HEK293T (cell line): ENCODE measurements at places on chromosomes 2 and 18.
A peak's percentile ranks its signal among the peaks of the same experiment; 100 is the strongest.

- DNase-seq: no peak
Measured at GRCh38 chr2:130834931-130835765, 1.6 kb upstream of the ARHGEF4 start.

DNA sequence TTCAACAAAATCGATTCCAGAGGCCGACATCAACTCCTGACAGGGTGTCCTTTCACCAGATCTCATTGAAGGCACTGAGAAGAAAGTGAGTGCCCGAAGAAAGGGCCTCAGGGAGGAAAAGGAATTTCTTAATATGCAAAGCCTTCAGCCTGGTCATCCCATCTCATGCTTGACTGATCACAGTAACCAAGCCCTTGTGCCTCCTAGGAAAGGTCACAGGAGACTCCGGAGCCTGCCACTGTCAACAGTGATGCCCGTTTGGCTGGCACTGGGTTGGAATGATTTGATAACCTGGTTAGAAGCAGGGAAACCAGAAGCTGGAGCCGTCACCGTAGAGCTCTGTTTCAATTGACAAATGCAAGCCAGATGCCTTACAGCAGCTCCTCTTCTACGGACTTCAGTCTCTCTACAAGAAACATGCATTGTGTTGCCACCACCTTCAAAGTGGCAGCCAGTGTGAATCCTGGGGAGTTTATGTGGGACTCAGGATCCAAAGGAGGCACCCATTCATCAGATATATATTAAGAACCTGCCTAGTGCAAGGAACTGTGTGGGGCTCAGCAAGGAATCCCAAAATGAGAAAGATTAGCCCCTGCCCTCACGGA, 24.6 kb downstream of the COX7A2L start:
- no peak for DNase-seq

DNA sequence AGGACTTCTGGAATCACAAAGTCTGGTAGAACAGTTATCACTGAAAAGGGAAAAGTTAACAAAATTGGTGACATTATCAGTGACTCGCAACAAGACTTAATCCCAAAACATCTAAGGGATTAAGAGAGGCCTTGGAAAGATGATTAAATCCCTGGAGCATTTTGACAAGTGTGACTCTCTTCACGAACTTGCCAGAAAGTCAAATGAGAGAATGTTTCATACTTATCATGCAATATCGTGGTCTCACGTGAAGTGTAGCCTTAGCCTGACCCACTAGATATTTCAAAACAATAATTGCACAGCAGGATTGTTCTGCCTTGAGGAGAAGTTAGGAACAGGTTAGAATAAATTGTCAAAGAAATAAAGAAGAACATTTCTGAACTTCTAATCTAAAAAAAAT, 104.5 kb downstream of the COL6A3 start:
- no peak for DNase-seq

DNA sequence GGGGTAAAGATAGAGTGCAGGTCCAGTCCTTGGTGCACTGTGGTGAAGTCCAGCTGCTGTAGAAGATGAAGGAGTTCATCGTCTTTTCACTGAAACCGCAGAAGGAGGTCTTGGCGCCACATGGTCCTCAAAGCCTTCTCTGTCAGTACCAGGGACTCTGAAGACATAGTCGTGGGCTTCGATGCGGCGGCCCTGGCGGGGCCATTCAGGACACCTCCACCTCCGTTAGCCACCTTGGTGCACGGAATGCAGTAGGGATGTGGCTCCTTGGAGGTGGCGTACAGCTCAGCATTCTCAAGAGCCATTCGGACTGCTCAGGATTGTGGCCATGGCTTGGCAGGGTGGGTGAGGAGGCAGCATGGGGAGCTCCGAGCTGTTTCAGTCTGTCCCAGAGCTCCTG, 418.8 kb downstream of the SUCLG1 start:
- DNase-seq: no peak

GRCh38 chr2:57962861-57963260, 83.7 kb upstream of the VRK2 start:
- no peak for DNase-seq

GRCh38 chr2:8819194-8819593, 18.2 kb downstream of the KIDINS220 start:
- no peak for DNase-seq

- DNase-seq: no peak
Measured at GRCh38 chr2:139175510-139175909, 395.3 kb upstream of the NXPH2 start.

DNA sequence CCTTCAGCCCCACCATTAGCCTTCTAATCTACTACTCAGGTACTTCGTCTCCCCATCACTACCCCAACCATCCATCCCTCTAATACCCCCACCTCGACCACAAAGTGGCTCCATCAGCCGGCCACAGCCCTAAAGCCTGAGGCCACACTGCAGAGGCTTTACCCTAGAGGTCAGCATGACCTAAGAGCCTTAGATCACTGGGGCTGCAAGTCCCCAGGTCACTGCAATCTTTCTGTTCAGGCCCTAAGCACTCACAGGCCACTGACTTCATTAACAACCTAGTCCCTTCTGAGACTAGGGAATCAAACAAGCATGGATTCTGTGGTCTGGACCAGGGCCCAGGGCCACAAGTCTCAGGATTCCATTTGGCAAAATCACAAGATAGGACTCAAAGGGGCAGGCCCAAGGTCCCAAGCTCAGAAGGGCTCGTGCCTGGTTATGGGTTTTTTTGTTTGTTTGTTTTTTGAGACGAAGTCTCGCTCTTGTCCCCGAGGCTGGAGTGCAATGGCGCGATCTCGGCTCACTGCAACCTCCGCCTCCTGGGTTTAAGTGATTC, 37.0 kb upstream of the PKDCC start:
- no peak for DNase-seq

DNA sequence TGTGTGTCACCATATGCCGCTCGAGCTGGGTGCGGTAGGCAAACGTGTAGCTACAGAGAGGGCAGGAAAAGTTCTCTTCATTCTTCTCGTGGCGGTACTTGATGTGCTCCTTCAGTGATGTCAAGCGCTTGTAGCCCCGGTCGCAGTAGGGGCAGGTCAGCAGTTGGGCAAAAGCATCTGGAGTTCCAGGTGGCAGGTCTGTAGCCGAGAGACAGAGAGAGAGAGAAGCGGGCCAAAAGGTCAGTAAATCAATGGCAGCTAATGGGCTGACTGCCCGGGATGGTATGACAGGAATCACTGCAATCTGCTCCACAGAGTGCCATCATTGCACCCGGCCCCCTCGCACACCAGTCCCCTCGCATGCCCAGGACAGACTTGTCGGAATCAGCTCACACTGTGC, 116.0 kb downstream of the ZEB2 start:
- no peak for DNase-seq

- DNase-seq: no peak
Measured at GRCh38 chr2:76050196-76050595, 339.5 kb upstream of the GCFC2 start.

GRCh38 chr2:95021023-95021416, 4.5 kb upstream of the MAL start:
- no peak for DNase-seq

DNA sequence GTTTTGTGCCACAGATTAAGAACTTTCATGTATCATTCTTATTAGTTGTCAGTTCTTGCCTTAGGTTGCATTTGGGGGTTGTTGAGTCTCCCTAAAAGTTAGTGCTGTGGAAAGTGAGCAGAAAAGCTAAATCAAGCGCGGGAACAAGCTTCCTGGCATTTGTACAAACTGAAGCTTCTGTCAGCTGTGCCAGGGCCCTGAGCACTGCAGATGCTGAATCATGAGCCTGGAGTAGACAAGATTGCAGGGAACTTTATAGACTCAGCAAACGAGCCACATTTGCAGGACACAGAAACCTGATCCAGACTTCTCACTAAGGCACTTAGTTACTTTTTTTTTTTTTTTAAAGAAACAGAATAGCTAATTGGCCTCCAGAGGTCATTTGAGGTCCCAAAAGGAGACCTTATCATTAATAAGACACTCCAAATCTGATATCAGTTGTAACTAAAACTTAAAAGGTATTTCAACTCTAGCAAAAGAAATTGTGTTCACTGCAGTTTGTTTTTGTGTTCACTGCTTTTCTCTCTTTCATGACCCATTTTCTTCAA, 88.7 kb downstream of the ADAM23 start:
- peak; percentile 50 for DNase-seq

GRCh38 chr18:72995558-72995957, 127.8 kb upstream of the NETO1 start:
- no peak for DNase-seq

- DNase-seq: no peak
Measured at GRCh38 chr2:455015-455705, 167.3 kb upstream of the ALKAL2 start.

- no peak for DNase-seq
Measured at GRCh38 chr18:68103561-68103960, 587.0 kb upstream of the DSEL start.

GRCh38 chr2:126976721-126977328, 78.1 kb downstream of the TEX51 start:
- DNase-seq: no peak

GRCh38 chr2:239035361-239035814, 187.5 kb downstream of the TWIST2 start:
- peak; percentile 83 for DNase-seq

GRCh38 chr2:239192456-239192855, 208.4 kb downstream of the HDAC4 start:
- DNase-seq: no peak

- no peak for DNase-seq
Measured at GRCh38 chr2:208311954-208312353, 45.9 kb downstream of the PIKFYVE start.

DNA sequence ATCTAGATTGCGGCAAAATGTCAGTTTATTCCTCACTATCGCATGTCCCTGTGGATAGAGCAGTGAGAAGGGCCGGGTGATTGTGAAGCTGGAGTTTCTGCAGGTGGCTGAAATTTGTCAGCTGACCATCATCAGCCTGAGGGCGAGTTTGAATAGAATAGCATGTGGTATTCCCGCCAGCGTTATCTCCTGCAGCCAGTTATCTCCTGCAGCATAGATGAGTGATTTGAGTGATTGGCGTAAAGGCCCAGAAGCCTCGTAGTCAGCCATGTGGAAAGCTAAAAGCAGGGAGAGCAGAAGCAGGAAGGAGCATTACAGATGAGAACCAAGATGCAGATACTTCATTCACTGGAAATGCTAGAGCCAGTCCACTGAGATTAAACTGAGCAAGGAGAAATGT, 65.5 kb downstream of the CABLES1 start:
- no peak for DNase-seq
